ENCODE measurements at places on chromosomes 13 and 19.
A peak's percentile ranks its signal among the peaks of the same experiment; 100 is the strongest.

DNA sequence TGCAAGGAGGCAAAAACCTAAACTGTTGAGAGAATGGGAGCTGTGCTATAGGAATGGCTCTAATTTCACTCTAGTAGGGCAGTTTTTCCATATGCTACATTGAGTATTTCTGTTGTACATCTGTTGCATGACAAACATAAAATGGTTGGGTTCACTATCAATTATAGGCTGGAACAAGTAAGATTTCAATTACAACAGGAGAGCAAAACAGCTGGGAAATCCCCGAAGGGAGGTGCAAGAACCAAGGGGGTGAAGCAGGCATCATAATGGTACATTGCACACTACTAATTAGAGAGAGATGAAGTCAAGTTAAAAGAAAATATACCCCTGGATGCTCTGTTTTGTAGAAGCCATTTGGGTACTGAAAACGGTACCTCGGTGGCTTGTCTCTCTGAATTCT is 389.5 kb downstream of the PCDH9 start:
- DNase-seq = peak; percentile 19

- DNase-seq = no peak
Observed at GRCh38 chr19:38304352-38304865, 358 bp downstream of the C19orf33 start.

DNA sequence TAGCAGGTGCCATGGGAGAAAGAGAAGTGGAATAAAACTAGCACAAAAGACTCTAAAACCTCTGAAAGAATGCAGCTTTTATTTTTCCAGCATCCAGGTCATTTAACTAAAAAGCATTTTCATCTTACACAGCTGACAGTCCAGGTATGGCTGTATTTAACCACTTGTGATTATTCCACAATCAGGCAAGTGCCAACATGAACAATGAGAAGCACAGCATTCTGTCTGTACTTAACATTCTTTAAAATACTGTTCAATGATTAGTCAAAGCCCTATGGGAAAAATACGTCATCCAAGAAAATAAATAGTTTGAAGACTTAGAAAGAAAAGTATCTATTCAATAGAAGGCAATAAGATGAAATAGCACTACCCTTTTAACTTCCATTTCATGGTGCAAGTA is 246.9 kb downstream of the LIG4 start:
- no peak for DNase-seq

- no peak for DNase-seq
Observed at GRCh38 chr13:79194272-79194671, 211.8 kb downstream of the RBM26 start.

- peak; percentile 95 for DNase-seq
Observed at GRCh38 chr19:46542428-46543230, 47.0 kb upstream of the PNMA8B start.

DNA sequence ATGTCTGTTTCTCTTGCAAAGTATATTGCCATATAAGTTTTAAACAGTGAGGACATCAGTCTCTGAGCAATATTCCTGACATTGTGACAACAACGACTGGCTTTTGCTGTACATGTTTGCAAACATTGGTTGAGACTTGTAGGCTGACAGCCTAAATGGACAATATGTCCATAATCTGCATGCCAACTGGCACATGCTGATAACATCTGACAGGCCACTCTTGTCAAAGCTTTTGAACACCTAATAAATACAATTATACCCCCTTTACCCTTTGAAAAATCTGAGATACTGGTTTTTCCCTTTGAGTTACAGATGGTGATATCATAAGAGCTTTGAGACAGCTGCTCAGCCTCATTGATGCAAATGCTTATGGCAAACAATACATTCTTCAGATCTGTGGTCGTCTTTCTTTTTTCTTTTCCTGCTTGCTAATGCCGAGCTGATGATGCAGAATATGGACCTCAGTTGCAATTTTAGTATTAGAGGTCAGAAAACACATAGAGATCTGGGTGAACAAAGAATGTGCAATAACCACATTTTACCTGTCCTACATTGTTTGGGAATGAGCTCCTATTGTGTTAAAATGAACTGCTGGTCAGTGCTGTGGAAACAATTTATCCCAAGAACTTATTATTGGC is 114.9 kb downstream of the RFC3 start:
- DNase-seq = no peak

GRCh38 chr13:27044837-27045570 is 126.6 kb downstream of the USP12 start:
- DNase-seq = no peak

DNA sequence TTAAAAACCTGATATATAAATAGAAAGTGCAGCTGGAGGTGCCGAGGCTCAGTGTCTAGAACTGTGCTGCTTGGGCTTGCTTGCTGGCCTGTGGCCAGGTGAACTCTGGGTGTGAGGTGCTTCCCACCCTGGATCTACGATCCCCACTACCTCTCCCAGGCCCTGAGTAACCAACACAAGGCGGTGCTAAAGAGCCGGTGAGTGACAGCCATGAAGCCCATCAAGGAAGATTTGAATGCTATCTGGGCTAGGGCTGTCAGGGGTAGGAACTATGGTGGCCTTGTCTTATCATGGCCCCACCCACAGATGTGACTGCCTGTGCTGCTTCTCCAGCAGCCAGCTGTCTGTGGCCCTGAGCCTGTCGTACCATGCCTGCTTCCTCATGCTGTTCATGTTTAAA is 25.6 kb upstream of the ZNF91 start:
- no peak for DNase-seq

GRCh38 chr13:34046457-34046856 is 228.5 kb downstream of the RFC3 start:
- no peak for DNase-seq

DNA sequence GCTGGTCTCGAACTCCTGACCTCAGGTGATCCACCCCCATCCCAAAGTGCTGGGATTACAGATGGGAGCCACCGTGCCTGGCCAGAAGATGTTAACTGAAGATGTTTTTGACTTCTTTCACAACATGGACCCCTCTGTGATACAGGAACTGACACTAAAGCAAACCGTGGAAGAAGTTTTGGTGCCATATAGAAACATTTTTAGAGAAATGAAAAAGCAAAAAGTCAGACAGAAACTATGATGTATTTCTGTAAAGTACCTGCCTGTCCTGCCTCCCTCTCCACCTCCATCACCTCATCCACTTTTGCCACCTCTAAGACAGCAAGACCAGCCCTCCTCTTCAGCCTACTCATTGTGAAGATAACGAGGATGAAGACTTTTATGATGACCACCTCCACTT is 11.3 kb downstream of the FBXO27 start:
- no peak for DNase-seq

DNA sequence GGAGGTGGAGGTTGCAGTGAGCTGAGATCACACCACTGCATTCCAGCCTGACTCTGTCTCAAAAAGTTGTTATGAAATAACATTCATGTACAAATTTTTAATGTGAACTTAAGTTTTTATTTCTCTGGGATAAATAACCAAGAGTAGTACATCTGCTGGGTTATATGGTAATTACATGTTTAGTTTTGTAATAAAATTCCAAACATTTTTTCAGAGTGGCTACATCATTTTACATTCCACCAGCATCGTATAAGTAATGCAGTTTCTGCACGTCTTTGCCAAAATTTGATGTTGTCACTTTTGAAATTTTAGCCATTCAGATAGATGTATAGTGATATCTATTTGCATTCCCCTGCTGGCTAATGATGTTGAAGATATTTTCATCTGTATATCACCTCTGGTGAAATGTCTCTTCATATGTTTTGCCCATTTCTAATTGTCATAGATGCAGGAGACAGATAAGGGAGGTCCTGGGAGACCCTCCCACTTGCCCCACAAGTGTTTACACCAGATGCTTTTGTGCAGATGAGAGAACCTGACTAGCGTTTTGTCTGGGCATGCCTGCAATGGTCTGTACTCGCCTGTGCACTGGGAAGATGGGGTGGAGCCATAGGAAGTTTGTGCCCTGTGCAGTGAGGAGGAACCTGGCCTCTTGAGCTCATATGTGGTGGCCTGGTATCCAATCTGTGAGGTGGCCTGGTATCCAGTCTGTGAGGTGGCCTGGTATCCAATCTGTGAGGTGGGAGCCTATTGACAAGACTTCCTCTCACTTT is 12.7 kb upstream of the KBTBD6 start:
- DNase-seq = no peak

DNA sequence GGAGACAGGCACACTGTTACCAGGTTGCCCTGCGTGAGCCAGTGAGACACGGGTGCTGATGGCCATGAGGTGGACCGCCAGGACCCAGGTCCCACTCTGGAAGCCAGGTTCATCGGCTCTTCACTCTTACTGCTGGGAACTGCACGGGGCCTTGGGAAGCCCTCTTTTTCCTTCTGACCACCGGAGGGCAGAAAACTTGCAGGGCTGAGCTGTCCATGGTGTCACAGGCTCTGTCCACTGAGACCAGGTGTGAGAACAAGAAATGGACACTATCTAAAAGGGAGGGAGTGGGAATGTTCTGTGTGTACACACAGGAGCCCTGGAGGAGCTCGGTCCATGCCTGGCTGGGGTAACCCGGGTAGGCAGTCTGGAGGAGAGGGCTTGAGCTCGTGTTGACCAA is 93.4 kb downstream of the UQCRFS1 start:
- DNase-seq = peak; percentile 62

DNA sequence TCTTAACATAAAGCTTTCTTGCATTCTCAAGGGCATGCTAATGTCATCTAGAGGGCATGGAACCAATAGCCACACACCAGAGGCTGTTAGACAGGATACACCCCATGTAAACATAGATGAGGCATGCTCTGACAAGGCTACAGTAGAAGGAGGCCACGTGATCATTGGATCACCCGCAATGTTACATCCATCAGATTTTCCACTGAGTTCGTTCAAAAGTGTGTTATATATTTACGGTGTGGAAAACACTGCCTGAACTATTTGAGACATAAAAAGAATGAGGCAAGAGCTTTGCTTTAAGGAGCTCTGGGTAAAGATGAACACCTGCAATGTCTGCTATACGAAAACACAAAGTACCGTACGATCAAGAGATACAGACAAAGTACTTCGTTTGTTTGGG is 817.5 kb upstream of the SLC10A2 start:
- DNase-seq = no peak

DNA sequence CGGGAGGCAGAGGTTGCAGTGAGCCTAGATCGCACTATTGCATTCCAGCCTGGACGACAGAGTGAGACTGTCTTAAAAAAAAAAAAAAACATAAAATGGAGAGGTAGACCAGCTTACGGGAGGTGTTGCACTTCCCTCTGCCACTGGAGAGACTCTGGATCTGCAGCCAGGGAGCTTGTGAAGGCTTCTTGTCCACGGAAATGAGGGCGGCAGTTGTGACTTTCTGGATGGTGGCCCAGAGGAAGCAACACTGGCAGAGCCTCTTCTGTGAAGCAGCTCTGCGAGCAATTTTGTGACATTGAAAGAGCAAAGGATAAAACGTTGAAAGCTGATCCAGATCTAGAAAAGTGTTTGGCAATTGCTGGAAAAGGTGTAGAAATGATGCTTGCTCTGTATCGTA is 10.4 kb downstream of the SPINT2 start:
- no peak for DNase-seq

DNA sequence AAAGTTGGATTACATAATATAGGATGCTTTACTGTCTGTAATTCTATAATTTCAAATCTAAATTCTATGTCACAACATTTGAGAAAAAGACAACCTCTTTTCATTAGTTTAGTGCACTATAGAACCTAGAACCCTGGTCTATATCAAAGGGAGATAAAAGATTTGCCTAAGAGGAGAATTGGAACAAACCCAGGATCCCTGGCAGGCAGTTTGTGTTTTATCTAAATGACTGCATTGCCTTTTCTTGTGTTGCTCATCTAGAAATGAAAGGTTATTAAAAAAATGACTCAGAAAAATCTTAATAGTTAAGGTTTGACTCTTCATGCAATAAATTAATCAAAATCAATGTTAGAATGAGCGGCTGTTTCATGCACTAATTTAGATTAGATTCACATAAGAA is 96.7 kb downstream of the PCDH9 start:
- no peak for DNase-seq

- no peak for DNase-seq
Observed at GRCh38 chr13:69999875-70000274, 107.8 kb upstream of the ATXN8OS start.

GRCh38 chr19:19379527-19379926 is 25.9 kb upstream of the GATAD2A start:
- DNase-seq = no peak

- peak; percentile 61 for DNase-seq
Observed at GRCh38 chr13:112711528-112712265, 21.9 kb downstream of the ATP11A start.

DNA sequence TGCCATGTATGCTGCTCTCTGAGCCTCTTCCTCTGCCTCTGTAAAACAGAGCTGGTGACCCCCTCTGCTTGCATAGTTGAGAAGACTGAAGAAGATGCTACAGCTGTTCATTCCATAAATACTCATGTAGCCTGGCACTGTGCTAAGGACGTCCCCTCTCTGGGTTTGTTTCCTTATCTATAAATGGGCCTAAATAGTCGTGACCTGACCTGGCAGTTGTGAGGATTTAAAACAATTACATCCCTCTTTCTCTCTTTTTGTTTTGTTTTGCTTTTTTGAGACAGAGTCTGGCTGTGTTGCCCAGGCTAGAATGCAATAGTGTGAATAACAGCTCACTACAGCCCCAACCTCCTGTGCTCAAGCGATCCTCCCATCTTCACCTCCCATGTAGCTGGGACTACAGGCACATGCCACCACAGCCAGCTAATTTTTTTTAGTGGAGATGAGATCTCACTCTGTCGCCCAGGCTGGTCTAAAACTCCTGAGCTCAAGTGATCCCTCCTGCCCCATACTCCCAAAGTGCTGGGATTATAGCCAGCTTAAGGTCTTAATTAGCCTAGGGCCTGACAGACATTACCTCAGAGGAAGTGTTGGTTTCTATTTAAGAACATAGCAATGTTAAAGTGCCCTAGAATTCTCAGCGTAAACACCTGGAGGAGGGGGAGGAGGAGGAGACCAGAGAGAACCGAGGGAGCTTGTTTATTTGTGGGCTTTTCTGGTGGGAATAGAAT is 4.6 kb downstream of the WDR62 start:
- no peak for DNase-seq

- no peak for DNase-seq
Observed at GRCh38 chr19:2294687-2295335, 12.8 kb upstream of the PEAK3 start.

DNA sequence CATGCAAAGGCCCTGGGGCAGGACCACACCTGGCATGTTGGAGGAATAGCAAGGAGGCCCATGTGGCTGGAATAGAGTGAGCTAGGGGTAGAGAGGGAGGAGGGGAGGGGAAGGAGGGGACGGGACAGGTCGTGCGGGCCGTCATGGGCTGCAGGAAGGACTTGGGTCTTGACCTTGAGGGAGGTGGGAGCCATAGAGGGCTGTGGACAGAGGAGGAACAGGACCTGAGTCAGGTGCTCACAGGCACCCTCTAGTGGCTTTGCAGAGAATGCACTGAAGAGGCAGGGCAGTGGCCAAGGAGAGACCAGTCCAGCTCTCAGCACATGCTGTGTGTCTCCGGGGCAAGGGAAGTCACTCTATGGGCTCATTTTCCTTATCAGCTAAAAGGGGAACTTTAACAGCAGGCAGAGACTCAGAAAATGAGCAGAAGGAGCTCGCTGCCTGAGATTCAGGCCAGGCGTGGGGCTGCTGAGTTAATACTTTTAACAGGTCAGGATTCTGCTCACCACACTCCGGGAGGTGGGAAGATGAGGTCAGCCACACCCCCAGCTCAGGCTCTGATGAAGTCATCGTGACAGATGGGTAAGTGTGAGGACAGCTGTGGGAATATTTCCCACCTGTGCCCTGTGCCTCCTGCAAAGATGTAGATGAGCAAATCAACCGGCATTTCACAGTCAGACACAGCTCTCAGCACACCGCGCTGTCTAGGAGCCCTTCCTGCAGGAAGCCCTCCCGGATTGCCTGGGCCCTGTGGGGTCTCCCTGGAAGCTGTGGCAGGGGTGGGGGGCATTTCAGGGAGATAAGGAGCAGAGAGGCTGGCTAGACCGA is 6.0 kb upstream of the TNFAIP8L1 start:
- no peak for DNase-seq

- DNase-seq = no peak
Observed at GRCh38 chr19:15562861-15563260, 52.2 kb upstream of the CYP4F8 start.
